ENCODE measurements at places on chromosomes 16 and 17.

- no peak for DNase-seq
Observed at GRCh38 chr16:27468941-27469531, 67.1 kb downstream of the IL21R start.

- no peak for DNase-seq
Observed at GRCh38 chr17:17480593-17481148, 3.9 kb downstream of the MED9 start.

DNA sequence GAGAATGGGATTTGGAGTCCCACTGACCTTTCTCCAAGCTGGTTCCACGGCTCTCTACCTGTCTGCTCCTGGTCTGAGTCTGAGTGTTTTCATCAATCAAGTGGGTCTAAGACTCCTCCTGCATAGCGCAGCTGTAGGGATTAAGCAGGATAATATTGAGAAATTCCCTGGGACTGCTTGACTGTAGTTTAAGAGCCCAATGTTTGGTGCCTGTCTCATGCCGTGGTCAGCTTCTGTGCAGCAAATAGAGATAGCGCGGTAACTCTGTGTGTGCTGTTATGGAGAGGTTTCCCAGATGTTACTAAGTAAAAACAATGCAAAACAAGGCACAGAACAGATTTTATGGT lies 21.4 kb downstream of the RPTOR start:
- DNase-seq = no peak

DNA sequence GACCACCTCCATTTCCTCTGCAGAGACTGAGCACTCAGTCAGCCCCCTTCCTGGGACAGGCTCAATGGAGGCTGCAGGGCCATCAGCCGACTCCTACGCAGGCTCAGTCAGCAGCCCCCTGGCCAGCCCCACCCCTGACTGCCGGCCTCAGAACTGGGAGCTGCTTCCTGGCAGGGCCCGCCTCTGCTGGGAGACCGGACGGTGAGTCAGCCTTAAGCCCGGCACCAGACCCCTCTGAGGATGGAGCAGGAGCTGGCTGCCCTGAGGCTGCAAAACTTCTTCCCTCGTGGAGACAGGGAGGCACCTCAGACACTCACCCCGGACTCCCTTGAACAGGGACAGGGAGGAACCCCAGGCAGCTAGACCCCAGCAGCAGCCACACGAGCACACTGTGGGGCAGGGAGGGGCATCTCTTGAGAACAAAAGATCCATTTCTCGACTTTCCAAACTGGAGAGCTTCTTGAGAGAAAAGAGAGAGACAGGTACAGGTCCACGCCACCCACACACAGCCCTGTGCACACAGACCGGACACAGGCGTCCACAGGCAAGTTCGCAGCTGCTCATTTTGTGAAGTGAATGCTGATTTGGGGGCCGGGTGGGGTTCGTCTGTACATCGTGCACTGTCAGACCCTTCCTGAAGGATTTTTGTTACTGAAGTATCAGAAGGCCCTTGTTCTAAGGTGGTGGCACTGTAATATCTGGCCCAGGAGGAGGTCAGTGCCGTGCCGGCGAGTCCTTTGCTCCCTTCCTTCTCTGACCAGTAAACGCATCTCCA lies 1.3 kb upstream of the TUBB3 start:
- no peak for DNase-seq

DNA sequence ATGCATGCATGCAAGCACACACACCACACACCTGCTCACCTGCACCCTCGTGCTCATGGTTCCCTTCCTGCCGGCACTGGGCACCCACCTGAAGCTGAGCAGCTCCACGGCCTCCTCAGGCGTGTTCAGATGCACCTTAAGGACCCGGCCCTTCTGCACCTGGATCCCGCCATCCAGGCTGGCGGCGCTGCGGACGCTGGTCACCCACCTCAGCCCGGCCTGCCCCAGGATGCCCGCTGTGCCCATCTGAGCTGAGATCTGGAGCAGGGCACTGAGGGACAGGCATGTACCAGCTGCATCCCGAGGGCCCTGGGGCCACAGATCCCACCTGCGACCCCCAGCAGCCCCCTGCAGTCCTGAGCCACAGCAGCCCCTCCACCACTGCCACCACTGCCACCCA lies 110.0 kb downstream of the LITAF start:
- no peak for DNase-seq

DNA sequence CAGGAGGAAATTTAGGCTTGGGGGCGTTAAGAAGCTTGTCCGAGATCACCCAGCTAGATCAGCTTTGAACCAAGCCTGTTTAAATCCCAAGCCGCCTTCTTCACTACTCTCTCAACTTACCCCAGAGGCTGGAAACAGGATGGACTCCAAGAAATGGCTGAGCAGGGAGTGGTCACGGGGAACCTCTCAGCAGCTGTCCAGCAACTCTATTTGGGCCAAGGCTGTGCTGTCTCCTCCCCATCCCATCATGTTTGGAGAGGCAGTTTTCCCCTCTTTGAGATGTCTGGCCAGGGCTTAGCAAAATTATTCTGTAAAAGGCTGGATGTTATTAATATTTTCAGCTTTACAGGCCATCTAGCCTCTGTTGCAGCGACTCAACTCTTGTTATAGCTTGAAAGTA lies 305.7 kb downstream of the RBFOX1 start:
- DNase-seq = no peak

GRCh38 chr17:73481676-73482075 lies 162.6 kb downstream of the SDK2 start:
- peak; percentile 63 for DNase-seq

DNA sequence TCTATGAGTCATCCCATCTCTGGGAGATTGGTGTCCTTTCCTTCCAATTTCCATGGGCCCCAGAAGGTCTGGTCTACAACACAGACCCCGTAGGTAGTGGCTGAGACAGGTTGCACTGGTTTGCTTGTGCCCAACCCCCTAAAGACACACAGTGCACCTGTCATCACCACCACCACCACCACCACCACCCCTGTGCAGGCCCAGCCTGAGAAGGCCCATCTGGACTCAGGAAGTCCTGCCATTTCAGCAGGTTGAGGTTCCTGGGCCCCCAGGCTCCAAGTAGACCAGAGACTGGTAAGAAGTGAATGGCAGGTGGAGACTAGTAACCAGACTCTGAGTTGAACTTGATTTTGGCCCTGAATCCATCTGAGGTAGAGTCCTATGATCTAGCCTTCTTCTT lies 25.9 kb upstream of the PHB1 start:
- DNase-seq = no peak

DNA sequence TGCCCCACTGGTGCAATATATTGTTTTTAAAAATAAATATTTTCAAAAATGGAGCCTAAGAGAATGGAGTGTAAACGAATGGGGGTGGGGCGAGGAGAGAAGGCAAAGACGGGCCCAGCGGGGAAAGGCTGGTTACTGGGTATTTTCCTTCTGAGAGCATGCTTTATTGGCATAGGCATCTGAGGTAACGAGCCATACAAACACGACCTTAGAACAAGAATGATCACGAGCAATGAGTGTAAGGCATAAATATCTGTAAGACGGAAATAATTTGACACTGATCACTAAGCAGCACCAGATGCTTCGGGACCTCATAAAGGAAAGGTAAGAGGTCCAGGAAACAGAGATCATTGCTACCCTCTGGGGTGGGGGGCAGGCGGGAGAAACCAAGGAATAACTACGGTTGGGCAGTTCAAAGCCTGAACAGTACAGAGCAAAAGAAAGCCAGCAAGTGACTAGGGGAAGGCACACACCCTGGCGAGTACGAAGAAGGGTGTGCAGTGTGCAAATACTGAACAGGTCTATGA lies 959 bp downstream of the SSH2 start:
- peak; percentile 65 for DNase-seq

DNA sequence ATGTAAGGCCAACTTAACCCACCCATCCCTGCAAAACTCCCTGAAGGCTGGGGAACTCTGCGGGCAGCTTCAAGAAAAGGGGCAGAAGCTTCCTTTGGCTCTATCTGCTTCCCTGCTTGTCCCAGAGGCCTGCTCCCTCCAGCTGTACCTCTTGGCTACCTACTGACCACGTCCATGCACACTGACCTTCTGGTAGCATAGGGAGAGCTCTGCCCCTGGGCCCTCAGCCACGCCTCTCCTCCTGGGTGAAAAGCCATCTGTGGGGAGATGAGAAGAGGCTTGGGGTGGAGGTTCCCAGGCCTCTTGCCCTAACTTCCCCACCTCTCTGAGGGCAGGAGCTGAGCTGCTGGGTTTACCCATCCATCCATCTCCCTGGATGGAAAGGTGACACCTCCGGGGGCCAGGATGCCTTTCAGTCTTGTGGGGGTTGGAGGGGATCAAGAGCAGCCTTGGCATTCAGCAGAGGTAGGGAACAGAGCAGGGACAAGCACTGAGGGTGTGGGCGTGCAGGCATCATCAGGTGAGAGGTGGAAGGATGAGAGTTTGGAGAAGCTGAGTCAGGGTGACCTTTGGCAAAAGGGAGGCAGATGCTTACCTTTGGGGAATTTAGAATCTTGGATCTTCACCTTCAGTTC lies 23.4 kb upstream of the MFSD6L start:
- DNase-seq = no peak

DNA sequence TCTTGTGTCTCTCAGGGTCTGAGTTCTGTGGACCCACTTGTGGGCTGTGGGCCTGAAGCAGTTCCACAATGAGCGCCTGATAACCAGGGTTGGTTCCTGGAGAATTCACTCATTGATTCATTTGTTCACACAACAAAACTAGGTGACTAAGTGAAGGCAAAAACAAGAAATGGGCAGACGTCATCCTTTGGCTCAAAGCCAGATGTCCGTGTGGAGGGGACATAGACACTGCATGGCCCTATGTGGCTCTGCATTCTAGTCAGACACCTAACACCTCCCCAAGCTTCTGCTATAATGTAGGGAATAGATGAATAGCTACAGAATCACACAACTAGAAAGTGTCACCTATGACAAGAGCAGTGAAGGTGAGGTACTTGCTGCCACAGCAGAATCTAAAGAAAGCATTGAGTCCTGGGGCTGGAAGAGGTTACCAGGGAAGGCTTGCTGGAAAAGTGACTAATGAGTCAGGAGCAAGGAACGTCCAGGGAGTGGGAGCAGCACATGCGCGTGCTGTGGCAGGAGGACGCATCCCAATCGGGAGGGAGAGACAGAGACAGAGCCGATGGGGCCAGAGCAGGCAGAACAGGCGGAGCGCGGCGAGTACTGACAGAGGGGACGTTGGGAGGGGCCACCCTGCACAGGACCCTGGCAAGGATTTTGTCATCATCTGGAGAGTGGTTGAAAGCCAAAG lies 58.9 kb downstream of the CES1 start:
- no peak for DNase-seq

- no peak for DNase-seq
Observed at GRCh38 chr17:36879624-36880131, 57.6 kb upstream of the LHX1 start.

- no peak for DNase-seq
Observed at GRCh38 chr17:9587969-9588656, 11.7 kb downstream of the CFAP52 start.

- DNase-seq = no peak
Observed at GRCh38 chr16:30406795-30407101, 658 bp upstream of the ZNF771 start.

DNA sequence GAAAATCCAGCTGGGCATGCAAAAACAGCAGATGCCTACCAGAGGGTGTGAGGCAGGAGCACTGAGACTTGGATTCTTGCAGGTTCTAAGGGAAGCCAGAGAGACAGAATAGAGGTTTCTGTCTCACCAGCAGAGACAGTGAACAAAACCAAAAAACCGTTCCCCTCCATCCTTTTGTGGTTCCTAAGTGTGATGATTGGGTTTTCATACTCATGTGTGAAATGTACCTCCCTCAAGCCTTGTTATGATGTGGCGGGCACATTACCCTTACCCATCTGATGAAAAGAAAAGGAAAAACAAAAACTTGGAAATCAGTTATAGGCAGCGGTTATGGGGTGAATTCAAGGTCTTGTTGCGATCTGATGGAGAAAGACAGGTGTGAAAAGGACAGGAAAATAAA lies 172.6 kb upstream of the CDH13 start:
- DNase-seq = no peak

GRCh38 chr17:78120971-78121800 lies 7.4 kb downstream of the TMC6 start:
- no peak for DNase-seq

DNA sequence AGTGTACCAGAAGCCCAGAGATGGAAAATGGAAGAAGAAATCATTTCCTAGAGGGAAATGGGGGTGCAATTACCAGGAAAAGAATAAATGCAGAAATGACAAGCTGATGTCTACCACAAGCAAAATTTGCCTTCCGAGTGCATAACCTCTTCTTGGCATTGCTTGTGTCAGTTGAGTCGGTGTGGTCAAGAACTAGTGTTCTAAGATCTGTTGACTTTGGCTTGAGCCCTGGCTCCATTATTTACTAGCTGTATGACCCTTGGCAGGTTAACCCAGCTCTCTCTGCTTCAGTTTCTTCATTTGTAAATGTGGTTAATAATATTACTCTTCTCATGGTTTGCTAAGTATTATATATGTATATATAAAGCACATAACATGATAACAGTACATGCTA lies 273.0 kb upstream of the IRX5 start:
- DNase-seq = no peak

- no peak for DNase-seq
Observed at GRCh38 chr17:65121916-65122806, 15.0 kb upstream of the RGS9 start.

DNA sequence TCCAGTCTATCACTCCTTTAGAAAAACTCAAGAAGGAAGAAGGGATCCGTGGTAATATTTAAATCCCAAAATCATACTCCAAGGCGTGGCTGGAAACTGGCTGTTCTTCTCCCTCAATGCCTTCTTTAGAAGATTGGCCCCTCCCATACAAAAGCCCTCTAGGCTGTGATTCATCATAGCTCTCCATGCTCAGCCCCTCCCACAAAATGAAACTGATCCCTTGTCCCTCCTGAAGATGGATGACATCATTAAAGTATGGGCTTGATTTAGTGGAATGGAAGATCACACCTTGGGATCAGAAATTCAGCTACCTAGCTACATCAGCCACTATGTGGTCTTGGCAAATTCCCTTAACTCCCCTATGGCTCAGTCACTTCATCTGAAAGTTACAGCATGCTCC lies 4.1 kb downstream of the GRIN2A start:
- no peak for DNase-seq

GRCh38 chr16:56878282-56878854 lies 13.4 kb downstream of the SLC12A3 start:
- DNase-seq = no peak

DNA sequence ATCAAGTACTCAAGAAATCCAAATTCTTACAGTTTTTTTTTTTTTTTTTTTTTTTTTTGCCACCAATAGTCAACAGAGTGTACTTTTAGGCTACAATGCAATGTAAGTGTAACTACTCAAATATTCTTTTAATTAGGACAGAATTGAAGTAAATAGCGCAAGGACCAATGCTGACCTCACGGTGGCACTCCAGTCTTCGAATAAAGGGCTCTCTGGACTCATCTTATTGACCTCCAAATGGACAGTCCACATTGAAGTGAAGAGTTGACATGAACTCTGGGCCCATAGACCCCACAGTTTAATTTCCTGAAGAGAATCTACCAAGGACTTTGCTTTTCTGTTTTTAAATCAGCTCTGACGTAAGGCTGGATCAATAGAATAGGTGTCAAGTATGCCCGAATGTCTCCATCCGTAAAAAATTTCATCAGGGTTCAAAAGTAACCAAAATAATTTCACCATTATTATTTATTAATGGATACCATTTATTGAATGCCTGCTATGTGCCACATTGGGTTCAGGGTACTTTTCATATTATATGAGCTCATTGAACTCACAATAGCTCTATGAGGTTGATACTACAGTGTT lies 7.3 kb upstream of the DDX52 start:
- no peak for DNase-seq

- no peak for DNase-seq
Observed at GRCh38 chr17:50928646-50929045, 62.5 kb upstream of the TOB1 start.
